Parietal lobe (tissue), 2 donors: ENCODE measurements at places on chromosomes 2 and 18. TPM values are rescaled to one million over a fixed set of nuclear protein-coding genes. Genes with fewer than 3 reads are reported as not detected.

The GCG gene
- not detected for total RNA-seq

The KLHL14 gene
- total RNA-seq: 33.8 TPM

The LBX2 gene
- not detected for total RNA-seq

The HOXD3 gene
- total RNA-seq: not detected

The RTP5 gene
- total RNA-seq: 3.1 TPM

The TM4SF20 gene
- total RNA-seq: not detected

The AQP12A gene
- total RNA-seq: not detected

The CDK15 gene
- not detected for total RNA-seq

The GDF7 gene
- total RNA-seq: 0.31 TPM

The TPRKB gene
- total RNA-seq: 32.9 TPM

The ST6GAL2 gene
- 140 TPM for total RNA-seq

The REV1 gene
- 150 TPM for total RNA-seq
